Transverse colon (tissue), 4 donors: ENCODE measurements at places on chromosomes 13 and 19.
A peak's percentile ranks its signal among the peaks of the same experiment; 100 is the strongest.

- DNase-seq = no peak
Observed at GRCh38 chr19:8491574-8491973, 10.9 kb downstream of the PRAM1 start.

GRCh38 chr13:99367106-99367616 lies 60.0 kb upstream of the GPR183 start:
- DNase-seq = no peak

DNA sequence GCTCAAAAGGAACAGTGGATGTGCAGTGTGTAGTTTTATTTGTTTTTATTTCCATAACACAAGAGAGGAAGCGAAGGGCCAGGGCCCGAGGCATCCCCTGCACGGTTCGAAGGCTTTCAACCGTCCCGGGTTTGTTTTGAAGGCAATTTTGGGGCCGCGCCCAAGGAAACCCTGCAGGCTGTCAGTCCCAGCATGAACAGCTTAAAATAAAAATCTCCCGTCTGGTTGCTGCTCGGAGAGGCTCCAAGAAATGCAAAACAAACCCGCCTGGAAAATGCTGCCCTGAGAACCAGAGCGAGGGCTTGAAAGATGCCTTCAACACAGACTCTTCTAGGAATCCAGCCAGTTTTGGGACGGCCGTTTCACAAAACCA lies 16.0 kb downstream of the LSM4 start:
- no peak for DNase-seq

DNA sequence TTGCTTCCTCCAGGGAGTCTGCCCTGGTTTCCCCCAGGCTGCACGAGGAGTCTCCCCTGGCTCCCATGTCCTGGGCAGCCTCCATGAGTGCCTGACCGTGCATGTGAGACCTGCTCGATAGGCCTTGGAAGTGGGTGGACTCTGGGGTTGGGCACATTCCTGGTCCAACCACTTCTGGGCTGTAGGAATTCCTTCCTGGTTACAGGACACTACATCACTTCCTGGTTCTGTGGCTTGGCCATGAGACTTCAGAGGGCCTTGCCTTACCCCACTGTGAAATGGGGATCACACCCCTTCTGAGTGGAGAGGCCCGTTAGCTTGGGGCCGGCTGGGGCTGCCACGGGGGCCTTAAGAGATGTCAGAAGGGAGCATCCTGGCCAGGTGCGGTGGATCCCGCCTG lies 4.0 kb upstream of the ZNF628 start:
- DNase-seq = no peak

DNA sequence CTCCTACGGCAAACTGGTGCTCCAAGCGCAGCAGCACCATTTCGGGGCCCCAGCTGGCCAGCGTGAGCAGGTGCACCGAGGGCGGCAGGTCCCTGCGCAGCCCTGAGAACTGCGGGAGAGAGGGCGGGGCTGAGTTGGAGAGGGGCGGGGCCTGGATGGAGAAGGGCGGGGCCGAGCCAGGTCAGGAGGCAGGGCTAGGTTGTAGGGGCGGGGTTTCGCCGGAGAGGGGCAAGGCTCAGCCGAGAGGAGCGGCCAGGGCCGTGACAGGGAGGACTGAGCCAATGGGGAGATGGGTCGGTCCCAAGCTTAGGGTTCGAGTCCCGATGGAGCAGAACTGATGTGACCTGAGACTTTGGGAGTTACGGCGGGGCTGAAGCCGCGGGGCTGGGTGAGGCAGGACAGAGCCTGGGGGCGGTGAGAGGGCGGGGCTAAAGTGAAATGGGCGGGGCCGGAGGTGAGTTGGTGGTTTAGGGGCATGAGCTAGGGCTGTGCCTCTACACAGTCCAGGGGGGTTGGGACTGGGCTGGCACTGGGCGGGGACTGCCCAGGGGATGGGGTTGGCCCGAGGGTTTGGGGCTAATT lies 19.0 kb downstream of the MAN2B1 start:
- peak; percentile 83 for DNase-seq

- no peak for DNase-seq
Observed at GRCh38 chr19:10808937-10809649, 26.9 kb downstream of the TMED1 start.

- no peak for DNase-seq
Observed at GRCh38 chr13:45545686-45546409, 69.7 kb downstream of the ERICH6B start.

- peak; percentile 60 for DNase-seq
Observed at GRCh38 chr13:20814224-20814910, 40.6 kb upstream of the EEF1AKMT1 start.

DNA sequence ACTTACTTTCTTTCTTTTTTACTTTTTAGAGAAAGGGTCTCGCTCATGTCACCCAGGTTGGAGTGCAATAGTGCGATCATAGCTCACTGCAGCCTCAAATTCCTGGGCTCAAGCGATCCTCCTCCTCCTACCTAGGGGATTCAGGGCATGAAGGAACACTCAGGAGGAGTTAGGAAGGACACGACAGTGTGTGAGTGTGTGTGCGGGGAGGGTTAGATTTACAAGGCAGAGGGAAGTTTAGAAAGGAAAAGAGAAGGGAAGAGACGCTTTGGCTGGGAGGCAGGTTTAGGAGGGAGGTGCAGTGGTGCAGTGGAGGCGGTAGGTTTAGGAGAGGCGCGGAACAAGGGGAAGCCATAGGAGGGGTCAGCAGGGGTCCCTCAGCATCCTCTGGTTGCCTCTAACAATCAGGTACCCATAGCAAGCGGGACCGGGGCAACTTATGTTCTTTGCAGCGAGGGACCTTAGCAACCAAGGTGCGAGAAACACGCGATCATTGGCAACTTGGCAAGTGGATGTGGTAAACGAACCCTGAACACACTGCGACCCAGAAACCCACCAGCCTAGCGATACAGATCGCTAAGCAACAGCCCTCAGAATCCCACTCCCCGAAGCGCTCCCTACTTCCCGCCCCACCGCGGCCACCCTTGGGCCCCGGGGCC lies 501 bp downstream of the SIRT2 start:
- no peak for DNase-seq

DNA sequence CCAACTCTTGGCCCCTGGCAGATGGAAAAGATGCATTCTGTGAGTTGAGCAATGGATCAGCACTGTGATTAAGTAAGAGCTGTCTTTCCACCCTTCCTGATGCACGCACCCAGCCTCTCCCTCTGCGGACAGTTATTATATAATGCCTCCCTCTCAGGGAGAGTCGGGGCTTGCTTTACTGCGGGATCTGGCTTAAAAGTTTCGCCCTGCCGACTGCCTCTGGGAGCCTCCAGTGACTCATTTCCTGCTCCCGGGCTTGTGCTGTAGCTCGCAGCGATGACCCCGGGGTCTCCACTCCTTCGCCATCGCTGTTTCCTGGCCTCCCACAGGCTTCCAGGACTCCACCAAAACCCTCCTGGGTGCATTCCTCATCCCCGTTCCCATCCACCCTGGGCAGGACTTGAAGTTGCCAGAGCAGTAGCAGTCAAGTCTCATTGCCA lies 107.4 kb upstream of the SLC7A1 start:
- DNase-seq = no peak
